ENCODE measurements at places on chromosomes 2 and 18. TPM values are rescaled to one million over a fixed set of nuclear protein-coding genes. Genes with fewer than 3 reads are reported as not detected.

- no peak for DNase-seq
Measured at GRCh38 chr18:34844732-34845459, 134.8 kb downstream of the DTNA start.

DNA sequence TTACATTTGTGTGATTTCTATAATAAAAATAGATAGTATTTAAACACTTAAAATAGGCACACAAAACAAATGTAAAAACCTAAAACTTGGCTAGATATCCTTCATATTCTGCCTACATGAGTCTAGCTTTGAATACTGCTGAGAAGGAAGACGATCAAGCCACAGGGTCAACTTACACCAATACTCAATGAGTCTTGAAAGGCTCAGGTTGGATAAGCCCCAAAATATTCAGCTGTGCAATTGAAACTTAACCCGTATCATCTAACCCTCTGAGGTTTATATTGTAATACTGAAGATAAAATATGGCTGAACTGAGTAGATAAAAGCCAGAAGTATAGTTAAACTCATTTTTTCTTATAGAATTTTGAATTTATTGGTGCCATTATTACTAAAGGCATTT lies 313.0 kb upstream of the NRXN1 start:
- no peak for DNase-seq

DNA sequence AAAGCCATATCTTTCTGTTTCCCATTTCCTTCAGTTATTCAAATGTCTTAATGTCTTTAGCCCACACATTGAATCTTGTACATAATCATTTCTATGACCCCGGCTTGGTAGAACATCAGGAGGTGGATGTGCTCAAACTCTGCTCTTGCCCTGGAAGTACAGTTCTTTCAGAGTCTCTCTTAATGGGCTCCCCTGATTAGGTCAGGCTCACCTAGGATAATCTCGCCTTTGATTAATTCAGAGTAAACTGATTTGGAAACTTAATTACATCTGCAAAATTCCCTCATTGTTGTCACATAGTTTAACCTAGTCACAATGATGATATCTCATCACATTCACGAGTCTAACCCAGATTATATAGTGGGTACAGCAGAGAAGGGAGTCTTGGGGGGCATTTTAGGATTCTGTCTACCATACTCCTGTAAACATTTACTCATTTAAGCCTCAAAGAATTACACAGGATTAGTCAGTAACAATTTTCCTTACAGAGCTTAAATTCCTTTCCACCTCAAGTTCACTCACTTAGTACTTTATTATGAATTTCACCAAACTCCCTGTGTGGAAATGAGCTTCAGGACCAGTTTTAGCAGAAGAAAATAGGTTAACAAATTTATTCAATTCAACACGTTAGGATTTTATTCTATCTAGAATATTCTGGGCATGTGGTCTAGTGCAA lies 135.5 kb downstream of the FHOD3 start:
- DNase-seq: no peak

GRCh38 chr2:69253112-69253511 lies 133.9 kb downstream of the GFPT1 start:
- no peak for DNase-seq

- no peak for DNase-seq
Measured at GRCh38 chr2:36469106-36469477, 113.5 kb downstream of the CRIM1 start.

DNA sequence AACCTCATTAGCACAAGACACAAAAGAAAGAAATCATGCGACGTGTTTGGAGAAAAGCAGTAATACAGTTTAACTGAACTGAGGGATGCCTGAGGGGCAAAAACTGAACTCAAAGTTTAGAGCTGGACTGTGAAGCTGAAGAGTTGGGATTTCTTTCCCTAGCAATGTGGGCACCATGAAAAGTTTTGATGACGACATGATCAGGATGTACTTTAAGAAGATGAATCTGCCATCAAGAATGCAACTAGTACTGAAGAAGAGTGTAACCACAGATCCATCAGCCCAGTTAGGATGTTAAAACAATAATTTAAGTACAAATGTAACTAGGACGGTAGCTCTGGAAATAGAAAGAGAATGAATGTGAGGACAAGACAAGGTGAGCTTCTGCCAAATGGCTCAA lies 196.2 kb downstream of the VWC2L start:
- DNase-seq: no peak

GRCh38 chr2:75466708-75467311 lies 93.9 kb downstream of the EVA1A start:
- no peak for DNase-seq

- no peak for DNase-seq
Measured at GRCh38 chr2:224156436-224156835, 117.3 kb upstream of the SERPINE2 start.

GRCh38 chr2:231671270-231672050 lies 36.9 kb upstream of the PTMA start:
- peak; percentile 86 for DNase-seq

DNA sequence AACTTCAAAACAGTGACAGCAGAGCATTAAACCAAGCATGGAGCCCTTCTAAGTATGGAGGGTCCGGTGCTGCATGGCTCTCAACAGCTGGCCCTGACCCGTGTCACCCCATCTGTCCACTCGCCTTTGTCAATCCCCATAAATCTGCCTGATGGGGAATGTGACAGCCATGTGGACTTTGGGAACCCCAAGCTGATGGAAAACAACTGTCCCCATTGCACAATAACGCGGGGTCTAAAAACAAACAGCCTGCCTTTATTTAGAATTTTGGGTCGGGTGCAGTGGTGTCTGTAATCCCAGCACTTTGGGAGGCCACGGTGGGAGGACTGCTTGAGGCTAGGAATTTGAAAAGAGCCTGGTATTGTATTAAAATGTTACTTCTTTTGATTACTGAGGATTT lies 17.1 kb upstream of the THADA start:
- no peak for DNase-seq

- DNase-seq: no peak
Measured at GRCh38 chr2:23380562-23381065, 4.4 kb upstream of the KLHL29 start.

GRCh38 chr2:71001981-71002570 lies 7.4 kb upstream of the TEX261 start:
- DNase-seq: no peak

DNA sequence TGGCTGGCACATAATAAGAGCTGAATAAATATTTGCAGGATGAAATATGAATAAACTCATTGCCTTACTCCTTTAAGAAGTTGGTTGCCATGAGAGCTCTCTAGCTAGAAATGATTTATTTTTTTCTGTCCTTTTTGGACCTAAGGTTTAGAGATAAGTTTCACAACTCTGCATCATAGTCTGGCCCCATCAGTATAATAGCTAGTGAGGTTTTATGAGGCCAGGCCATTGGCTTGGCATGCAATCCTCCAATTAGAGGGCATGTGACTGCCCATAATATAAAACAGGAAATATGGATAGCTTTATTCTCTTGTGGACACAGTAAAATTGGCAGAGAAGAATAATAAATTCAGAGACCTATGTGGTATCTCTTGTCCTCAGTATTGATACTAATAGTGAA lies 26.2 kb upstream of the INSIG2 start:
- no peak for DNase-seq

GRCh38 chr2:116645155-116645554 lies 1169.3 kb upstream of the DDX18 start:
- DNase-seq: no peak

- DNase-seq: no peak
Measured at GRCh38 chr2:110655701-110656100, 22.2 kb downstream of the BUB1 start.

- DNase-seq: no peak
Measured at GRCh38 chr2:18918280-18918679, 328.9 kb upstream of the NT5C1B start.

Gene DLX2
- total RNA-seq: not detected

Gene MOCOS
- total RNA-seq: 3.3 TPM

Gene RSAD2
- 35.0 TPM for total RNA-seq

Gene NOSTRIN
- 56.2 TPM for total RNA-seq

Gene C2orf15
- 1.3 TPM for total RNA-seq

Gene PGAP1
- total RNA-seq: 15.5 TPM

Gene PECR
- total RNA-seq: 28.8 TPM

Gene SH3RF3
- 1.9 TPM for total RNA-seq
